ENCODE measurements at places on chromosomes 7 and 10. TPM values are rescaled to one million over a fixed set of nuclear protein-coding genes. Genes with fewer than 3 reads are reported as not detected.

Gene CLRN3
- total RNA-seq, result not detected

Gene DNAJC30
- 2.2 TPM for total RNA-seq

Gene PRSS1
- total RNA-seq, result not detected

Gene CALHM3
- total RNA-seq, result not detected

Gene SGCE
- total RNA-seq, result 66.1 TPM

Gene PCGF6
- 7.6 TPM for total RNA-seq

Gene SMKR1
- total RNA-seq, result 2.2 TPM

Gene CLCN1
- total RNA-seq, result not detected

Gene UBE2H
- 64.7 TPM for total RNA-seq

Gene OR2A25
- total RNA-seq, result not detected

Gene EBLN1
- not detected for total RNA-seq

Gene CHCHD1
- 14.3 TPM for total RNA-seq

Gene NRG3
- total RNA-seq, result 14.0 TPM

All from temporal lobe (tissue), 4 donors.